ENCODE measurements at places on chromosomes 4 and X.

GRCh38 chrX:68721546-68721945 lies 74.1 kb downstream of the STARD8 start:
- no peak for DNase-seq

DNA sequence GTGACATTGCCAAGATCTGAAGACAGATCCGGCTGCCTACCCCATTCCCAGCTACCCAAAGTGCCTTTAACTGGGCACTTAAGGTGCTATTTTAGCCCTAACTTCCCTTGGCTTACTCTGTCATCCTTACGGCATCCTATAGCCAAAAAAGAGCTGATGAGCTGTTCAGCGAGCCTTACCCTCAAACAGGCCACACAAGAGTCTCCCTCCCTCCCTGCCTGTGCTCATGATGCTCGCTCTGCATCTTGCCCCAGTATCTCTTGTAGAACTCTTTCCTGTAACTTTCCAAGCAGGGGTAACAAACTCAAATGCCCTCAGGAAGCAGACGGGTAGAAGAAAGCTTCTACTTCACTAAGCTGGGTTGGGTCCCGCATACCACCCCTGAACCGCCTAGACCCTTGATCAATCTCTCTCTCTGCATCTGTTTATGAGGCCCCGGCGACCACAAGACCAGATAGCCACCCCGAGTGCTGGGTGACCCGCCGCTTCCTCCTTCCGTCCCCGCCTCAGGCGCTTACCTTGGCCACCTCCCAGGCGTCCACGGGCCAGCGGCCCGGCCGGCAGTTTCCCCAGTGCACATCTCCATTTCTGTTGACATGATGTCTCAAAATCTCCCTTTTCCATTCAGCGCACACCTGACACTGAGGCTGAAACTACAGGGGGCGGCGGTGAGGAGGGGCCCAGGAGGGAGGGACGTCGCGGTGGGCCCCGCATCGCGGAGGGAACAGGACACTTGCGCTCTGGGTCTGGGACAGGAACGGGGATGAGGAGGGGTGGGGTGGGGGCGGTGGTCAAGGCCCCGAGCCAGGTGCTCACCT lies 663 bp downstream of the CXorf38 start:
- peak; percentile 27 for DNase-seq

- no peak for DNase-seq
These were observed 72.9 kb upstream of the AFAP1 start for GRCh38 chr4:8012517-8012916.

- no peak for DNase-seq
These were observed 2.6 kb downstream of the CDKL5 start for GRCh38 chrX:18428006-18428405.

DNA sequence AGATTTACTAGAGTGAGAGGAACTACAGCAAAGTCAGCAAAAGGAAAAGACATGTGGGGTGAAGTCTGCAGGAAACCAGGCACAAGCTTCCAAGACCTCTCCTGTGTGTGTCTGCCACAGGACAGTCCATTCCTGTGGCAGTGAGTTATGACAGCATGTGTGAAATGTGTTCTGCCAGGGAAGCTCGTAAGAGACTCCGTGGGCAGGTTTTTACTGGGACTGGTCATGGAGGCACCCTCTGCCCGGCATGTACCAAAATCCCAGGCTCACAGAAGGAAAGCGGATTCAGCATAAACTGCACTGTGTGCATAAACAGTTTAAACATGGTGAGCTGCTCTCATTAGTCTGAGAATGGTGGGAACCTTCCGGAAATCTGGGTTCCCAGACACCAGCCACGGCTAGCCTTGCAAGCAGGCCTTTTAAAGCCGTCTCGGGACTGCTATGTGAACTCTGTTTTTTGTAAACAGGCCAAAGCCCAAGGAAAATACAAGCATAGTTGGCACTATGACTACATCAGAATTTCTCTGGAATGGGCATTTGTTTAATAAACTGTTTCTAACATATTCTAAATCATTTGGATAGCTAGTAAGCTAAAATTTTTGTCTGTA lies 288.5 kb downstream of the TENM3 start:
- DNase-seq = no peak

DNA sequence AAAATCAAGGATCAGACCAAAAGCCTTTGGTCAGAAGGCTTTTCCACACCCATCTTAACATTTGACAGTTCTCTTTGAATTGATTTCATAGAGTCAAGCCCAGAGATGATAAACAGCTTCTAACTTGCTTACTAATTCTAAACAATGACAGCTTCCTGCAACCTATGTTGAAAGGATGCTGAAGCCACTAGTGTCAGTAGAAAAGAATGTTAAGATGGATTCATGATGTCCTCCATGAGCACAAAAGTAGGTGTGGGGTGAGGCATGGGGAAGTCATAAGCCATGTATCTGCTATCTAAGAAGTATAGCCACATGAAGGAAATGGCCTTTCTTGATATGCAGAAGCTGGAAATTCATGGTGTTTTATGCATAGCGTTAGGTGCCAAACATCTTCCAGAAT lies 269.3 kb downstream of the DHX15 start:
- no peak for DNase-seq

GRCh38 chrX:139832718-139833309 lies 100.0 kb downstream of the ATP11C start:
- DNase-seq = no peak

DNA sequence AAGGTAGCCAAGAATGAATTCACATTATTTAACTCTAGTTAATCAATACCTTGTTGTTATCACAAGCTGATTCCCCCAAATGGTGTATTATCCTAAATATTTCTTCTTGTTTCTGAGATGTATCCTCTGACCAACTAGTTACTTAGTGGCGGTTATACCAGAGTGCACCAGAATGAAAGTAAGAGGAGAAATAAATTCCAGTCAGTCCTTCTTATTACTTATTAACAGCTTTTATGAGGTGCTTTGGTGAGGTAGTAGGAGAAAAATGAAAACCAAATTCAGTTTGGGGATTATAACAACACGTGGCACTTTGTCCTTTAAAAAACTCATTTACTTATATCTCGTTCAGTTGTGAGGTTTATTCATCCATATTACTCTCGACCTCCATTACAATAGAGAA lies 101.9 kb downstream of the AMMECR1 start:
- DNase-seq = no peak

DNA sequence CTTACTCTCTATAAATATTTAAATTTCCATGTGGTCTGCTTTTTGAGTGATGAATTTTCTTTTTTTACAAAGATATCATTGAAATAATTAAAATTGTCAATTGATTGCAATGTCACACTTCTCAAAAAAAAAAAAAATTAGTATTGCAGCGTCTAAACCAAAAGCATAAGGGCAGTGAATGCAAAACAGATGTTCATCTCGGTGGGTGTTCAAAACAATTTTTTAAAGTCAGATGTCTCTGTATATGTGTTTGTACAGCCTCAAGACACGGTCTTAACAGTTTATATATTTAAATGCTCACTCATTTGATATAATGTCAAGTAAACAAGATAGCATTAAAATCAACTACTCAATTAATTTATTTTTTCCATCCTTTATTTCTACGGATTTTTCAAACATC lies 52.3 kb downstream of the PALLD start:
- DNase-seq = no peak

GRCh38 chr4:142348613-142349021 lies 497.5 kb downstream of the INPP4B start:
- DNase-seq = no peak

DNA sequence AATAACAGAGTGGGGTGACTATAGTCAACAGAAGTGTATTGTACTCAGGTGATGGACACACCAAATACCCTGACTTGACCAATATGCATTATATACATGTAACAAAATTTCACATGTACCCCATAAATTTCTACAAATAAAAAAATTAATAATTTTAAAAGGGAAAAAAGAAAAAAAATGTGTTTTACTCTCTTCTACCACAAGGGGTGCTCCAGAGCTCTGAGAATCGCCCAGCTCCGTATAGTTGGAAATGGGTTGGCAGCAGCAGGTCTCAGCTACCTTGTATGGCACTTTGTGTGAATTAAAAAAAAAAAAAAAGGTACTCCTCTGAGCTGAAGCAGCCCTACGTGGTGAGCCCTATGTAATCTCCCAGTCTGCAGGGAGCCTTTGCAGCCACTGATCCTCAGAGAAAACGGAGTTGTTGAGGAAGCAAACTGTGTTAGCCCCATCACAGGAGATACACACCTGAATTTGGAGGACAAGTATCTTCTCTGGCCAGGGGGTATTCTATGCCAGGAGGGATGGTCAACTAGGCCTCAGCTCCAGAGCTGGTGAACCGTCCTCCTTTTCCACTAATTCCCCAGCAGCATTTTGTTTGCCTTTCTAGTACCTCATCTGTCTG lies 17.2 kb upstream of the POLA1 start:
- DNase-seq = peak; percentile 2

- DNase-seq = no peak
These were observed 9.6 kb upstream of the KLF8 start for GRCh38 chrX:56222473-56223000.

DNA sequence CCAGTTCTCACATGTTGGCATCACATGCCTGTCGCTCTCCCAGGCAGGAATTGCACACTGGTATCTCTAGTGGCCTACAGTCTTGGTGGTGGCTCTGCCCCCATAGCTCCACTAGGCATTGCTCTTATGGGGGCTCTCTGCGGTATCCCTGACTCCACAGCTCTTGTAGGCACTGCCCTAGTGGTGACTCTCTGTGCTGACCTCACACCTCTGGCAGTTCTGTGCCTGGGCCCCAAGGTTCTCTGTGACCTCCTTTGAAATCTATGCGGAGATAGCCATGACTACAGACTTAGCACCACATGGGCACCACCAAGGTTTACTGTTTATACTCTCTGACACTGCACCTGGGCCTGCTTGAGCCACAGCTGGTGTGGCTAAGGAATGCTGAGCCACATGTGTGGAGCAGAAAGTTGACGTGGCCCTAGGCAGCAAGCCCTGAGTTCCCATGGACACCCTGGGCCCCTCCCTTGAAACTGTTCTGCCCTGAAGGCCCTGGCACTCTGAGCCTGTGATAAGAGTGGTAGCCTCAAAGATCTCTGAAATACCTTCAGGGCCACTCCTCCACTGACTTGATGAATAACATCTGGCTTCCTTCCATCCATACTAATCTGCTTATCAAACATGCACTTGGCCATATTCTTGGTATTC lies 8.0 kb downstream of the SLC9B1 start:
- DNase-seq = no peak

DNA sequence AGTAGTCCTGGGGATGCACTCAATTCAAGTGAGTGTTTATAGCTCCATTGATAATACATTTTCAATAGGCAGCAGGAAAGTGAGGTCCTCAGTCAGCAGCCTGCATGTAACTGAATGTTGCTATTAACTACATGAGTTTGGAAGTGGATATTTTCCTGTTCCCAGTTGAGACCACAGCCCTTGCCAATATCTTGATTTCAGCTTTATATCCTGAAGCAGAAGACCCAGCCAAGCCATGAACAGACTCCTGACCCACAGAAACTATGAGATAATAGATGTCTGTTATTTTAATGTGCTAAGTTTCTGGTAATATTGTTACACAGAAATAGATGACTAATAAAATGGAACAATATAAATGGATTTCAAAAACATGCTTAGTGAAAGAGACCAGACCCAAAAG lies 63.7 kb downstream of the VSIG4 start:
- no peak for DNase-seq

DNA sequence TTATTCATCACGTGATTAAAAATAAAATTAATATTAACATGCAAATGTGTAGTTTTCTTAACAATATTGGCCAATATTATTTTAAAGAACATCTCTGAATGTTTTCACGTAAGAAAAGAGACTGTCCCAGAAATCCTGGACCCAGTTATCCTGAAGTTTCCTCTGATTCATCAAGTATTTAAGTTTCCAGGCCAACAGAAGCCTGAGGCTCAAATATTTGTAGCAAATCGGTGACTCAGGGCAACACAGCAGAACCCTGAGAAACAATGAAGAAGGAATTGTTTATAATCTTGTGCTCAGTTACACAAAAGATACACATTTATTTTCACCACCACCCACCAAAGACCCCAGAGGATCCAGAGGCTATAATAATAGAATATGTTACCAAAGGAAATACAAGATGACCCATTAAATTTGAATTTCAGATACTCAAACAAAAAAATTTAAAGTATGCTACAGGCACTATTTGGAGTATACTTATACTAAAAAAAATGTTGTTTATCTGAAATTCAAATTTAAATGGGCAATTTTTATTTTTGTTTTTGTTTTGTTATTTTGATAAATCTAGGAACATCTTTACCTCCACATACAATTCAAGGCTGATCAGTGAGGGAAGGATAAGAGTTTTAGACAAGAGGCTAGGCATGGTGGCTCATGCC lies 33.9 kb upstream of the SLC7A11 start:
- DNase-seq = peak; percentile 91

GRCh38 chrX:9882669-9883446 lies 84.3 kb upstream of the CLDN34 start:
- no peak for DNase-seq

DNA sequence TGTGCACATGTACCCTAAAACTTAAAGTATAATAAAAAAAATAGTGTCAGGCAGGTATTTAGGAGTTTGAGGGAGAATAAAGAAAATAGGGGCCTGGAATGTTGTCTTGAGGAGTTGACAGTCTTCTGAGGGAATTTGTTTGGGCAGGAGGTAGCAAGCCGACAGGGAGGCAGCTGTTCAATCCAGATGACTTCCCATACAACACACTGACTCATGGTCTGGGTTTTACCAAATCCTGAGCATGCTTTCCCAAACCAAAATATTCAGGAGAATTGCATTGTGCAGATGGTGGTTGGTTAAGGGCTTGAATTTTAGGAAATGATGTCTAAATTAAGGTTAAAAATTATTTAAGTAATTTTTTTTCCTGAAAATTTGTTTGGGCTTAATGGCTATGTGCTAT lies 430.0 kb downstream of the INPP4B start:
- peak; percentile 63 for DNase-seq

- no peak for DNase-seq
These were observed 123.4 kb downstream of the PARM1 start for GRCh38 chr4:75056277-75056676.

- DNase-seq = no peak
These were observed 45.4 kb downstream of the EDNRA start for GRCh38 chr4:147526272-147526654.

GRCh38 chr4:46933686-46934085 lies 24.6 kb upstream of the COX7B2 start:
- no peak for DNase-seq

DNA sequence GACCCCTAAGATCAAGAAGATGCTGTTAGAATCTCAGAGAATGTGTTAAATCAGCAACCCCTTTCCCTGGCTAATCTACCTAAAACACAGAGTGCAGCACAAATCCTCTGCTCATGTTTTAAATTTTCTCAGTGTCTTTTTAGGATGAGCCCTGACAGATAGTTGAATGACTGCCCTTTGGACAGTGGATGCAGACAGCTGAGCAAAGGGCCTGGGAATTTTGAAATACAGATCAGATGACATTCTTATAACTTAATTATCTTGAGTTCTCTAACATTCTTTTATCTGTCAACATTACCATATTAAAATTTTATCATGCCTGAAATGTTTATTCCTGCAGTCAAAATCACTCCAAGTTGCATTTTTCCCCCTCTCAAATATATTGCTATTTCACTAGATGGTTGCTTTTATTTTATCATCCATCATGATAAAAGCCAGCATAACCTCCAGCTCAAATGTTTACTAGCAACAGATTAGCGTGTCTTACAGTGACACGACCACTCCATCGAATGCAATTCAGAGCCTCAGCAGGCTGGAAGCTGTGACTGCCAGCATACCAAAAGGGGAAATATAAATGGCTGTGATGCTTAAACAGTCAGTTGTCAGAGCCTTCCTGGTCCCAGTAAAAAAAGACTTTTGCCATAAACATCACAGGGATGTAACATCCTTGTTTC lies 22.8 kb upstream of the ARHGAP24 start:
- DNase-seq = no peak
